BJ (cell line): ENCODE measurements at places on chromosomes 16 and 17.

GRCh38 chr17:32443827-32444300, 446 bp upstream of the PSMD11 start:
- DNase-seq, result no peak

DNA sequence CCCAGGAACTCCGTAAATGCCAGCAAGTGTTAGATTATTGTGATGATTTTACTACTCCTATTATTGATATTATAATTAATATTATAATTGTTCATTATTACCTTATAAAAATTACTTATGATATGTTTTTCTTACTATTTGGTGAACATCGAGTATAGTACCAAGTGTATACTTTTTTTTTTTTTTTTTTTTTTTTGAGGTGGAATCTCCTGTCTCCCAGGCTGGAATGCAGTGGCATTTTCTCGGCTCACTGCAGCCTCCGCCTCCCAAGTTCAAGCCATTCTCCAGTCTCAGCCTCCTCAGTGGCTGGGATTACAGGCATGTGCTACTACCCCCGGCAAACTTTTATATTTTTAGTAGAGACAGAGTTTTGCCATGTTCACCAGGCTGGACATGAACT, 347.0 kb downstream of the WWOX start:
- DNase-seq, result no peak

- no peak for DNase-seq
These were observed 17.0 kb downstream of the DUSP14 start for GRCh38 chr17:37506678-37507077.

DNA sequence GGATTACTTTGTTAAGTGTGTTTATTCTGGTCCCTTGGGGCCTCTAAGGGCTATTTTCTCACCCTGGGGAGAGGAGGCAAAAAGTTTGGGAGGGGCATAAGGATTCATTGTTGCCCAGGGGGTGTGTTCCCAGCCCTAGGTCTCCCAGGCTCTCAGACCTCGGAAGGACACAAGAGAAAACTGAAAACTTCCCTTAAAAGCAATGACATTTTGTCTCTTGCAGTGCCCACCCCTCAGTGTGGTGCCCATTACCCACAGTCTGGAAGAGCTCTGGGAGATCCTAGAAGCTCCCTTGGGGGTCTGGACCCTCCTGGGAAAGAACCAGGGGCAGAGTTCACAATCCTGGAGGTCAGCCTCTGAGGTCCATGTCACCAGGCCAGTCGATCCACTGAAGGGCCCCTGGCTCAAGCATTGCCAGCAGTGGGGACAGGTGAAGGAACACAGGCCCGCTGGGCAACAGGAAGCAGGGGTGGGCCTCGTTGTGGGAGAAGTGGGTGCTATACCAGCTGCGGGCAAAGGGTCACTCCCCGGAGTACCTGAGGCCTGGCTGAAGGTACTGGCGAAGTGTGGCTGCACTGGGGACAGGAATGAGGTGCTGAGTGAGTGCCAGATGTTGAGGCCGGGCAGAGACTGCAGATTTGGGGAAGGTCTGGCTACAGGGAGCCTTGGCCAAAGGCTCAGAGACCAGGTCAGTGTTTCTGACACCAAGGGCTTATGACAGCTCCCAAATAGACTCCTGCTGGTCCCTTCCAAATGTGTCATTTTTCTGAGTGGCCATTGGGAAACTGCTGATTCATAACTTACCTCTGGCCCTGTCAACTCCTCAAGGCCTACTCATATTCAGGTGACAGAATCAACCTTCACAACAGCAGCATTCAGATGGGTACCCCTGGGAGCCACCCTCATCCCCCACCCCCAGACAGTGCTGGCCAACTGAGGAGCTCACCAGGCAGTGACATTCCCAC, 4.6 kb upstream of the ZNF747 start:
- no peak for DNase-seq

- DNase-seq, result no peak
These were observed 1.7 kb downstream of the RPH3AL start for GRCh38 chr17:350706-351448.

- no peak for DNase-seq
These were observed 41.5 kb downstream of the NT5M start for GRCh38 chr17:17344507-17345293.

DNA sequence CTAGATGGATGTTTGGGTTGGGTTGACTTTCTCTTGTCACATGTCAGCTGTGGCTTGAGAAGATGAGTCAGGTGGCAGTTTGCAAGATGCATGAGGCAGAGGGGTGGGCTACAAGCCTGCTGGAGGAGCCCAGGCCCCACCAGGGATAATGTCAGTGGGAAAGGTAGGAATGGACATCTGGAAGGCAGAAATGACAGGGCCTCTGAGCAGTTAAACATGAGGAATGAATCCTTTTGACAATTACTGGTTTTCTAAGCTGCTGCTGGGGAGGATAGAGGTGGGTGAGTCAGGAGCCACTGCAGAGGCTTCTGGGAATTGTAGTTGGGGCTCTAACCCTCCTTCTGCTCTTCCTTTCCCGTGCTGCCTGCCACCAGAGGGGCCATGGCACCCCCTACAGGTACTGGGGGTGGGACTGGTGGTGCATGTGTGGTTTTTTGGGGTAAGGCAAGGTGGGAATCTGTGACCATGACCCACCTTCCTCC, 15.7 kb downstream of the SLC52A1 start:
- DNase-seq, result no peak

GRCh38 chr16:59168461-59169114, 434.5 kb upstream of the GOT2 start:
- DNase-seq, result no peak

DNA sequence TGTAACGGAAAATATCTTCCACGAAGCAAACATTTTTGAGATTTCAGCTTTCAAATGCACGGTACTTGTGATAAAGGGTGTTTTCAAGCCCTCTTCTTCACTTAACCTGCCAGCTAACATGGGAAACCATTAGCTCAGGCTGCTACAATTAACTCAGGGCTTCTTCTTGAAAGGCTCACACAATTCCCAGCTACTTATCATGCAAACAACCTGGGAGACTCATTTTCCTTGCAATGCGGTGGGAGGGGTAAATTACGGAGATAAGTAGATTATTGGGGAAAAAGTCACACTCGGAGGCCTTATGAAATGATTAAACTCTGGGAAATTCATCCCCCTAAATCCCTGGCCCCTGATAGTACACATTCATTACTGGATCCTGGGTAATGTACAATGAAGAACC, 266.4 kb downstream of the STX8 start:
- no peak for DNase-seq

DNA sequence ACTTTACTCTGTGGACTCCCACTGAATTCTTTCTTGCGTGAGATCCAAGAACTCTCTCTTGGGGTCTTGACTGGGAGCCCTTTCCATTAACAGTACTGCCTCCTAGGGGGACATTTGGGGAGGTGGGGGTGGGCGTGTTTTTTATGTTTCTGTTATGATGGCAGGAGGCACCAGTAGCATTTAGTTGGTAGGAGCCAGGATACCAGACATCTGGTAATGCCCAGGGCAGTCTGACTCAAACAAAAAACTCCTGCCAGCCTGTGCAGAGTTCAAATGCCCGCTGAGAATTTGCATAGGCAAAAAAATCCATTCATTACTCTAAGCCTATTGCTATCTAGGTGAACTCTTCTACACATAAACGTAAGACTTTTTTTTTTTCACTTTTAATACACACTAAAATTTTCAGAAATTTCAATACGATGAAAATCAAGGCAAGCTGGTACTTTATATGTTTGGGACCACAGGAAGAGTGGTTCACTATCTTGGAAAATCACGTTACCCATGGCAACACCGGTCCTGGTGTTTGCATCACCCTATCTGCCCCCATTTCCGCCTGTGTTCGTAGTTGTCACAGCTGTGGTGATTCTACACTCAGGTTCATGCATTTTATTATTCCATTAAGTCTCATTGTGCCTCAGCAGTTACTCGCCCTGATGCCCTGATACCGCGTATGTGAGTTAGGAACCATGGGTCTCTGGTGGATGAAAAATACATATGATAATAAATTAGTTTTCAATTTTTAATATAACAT, 121.1 kb upstream of the XYLT1 start:
- no peak for DNase-seq

GRCh38 chr17:21462237-21462636, 86.1 kb downstream of the KCNJ12 start:
- DNase-seq, result no peak

DNA sequence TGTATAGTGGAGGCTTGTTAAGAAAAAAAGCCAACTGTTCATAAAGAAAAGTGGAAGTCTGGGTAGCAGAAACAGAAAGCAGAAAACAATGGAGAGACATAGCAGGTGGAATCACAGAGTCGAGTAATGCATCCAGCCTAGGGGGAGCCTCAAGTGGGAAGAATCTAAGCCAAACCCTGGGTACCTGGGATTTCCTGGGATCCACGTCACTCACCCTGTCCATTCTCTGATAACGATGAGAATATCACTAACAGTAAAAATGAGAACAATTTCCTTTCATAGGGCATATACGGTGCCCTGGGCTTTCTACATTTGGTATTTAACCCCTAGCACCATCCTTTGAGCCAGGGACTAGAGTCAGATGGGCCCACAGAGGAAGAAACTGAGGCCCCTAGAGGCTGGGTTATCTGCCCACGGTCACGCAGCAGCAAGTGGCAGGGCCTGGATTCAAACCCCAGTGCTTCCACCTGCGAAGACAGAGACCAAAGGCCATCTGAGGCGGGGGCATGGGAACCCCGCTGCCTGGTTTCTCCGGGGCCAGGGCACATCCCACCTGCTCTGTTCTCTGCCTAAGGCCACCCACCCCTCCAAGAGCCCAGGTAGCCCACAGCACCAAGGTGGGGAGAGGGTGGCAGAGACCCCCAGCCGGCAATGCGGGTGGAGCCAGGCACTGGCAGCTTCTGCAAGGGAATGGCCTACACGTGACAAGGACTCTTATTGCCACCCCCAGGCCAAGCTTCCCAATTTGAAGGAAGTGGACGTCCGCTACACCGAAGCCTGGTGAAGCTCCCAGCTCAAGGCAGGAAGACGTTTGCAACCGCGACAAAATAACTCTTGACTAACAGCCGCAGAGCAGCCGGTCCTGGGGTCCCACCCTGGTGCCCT, 69.8 kb upstream of the PLCG2 start:
- DNase-seq, result no peak

- DNase-seq, result no peak
These were observed 561.3 kb downstream of the WWOX start for GRCh38 chr16:78660795-78661194.

DNA sequence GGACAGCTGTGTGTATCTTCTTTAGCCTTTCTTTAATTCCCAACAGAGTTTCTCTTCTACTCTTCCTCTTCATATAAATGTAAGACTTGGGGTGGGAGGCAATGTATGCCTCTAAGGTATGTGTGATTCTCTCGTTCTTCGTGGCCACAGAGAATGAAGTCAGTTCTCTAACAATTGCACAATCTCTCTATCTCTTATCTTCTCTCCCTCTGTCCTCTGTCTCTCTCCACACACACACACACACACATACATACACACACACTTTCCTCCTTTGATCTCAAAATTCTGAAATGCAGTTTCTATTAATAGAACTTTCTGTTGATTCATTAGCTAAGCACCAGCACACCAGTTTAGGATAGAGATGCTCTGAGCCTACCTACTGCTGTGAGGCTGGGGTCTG, 615.7 kb upstream of the SALL1 start:
- DNase-seq, result no peak

DNA sequence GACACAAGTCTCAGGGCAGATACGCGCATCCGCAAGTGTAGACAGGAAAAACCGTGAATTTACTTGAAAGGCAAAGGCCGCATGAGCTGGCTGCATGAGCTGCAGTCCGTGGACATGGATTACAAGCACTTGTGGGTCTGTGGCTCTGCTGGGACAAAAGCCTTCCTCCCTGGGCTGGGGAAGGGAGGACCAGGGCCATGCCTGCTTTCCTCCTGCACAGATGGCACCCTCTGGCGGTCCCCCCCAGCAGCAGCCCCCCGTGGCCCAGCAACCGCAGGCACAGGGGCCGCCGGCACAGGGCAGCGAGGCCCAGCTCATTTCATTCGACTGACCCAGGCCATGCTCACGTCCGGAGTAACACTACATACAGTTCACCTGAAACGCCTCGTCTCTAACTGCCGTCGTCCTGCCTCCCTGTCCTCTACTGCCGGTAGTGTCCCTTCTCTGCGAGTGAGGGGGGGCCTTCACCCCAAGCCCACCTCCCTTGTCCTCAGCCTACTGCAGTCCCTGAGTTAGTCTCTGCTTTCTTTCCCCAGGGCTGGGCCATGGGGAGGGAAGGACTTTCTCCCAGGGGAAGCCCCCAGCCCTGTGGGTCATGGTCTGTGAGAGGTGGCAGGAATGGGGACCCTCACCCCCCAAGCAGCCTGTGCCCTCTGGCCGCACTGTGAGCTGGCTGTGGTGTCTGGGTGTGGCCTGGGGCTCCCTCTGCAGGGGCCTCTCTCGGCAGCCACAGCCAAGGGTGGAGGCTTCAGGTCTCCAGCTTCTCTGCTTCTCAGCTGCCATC, 1.7 kb upstream of the MRPL12 start:
- no peak for DNase-seq

DNA sequence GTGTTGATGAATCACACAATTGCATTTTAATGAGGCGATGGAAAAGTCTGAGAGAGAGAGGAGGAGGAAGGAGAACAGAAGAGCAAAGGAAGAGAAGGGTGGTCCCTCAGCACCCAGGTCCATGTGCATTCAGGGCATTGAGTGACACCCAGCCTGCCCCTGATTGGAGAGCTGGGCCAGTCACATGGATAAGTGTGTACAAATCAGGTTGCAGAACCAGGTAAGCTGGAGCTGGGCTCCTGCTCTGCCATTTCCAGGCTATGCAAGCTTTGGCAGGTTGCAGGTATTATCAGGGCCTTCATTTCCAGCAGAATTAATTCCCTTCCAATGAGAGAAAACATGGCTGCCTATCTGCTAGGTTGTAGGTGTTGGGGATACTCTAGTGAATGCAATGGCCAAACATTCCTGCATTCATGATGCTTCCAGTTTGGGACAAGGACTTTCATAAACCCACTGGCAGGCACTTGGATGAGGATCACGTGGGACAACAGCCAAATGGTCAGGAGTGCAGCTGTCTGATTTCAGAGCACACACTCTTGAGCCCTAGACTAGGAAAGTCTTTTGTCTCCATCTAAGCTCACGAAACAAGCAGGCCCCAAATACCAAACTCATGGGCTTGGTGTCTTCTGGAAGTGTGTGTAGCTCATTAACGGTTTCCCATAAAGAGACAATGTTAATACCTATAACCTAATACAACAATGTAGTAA, 577.9 kb upstream of the CDH5 start:
- no peak for DNase-seq

- DNase-seq, result no peak
These were observed 47.8 kb downstream of the TNFRSF13B start for GRCh38 chr17:16923904-16924695.

DNA sequence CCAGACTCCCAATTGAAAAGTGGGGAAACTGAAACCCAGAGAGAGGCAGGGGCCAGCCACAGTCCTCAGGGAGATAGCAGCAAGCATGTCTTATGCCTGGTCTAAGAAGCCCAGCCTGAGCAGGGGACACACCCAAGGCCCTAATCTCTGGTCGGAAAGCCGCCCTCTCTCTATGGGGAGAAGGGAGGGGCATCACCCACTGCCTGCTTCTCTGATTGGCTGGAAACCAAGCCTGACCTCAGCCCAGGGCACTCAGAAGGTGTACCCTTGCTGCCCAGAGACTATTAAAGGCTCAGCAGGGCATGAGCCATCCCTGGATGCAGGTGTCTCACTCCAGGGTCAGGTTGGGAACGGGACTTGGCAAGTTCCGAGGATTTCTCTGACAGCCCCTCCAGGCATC, 5.7 kb upstream of the KRT13 start:
- DNase-seq, result no peak
